ENCODE measurements at places on chromosomes 1 and 21.

- peak; percentile 57 for DNase-seq
Measured at GRCh38 chr1:183023601-183024316, 539 bp downstream of the LAMC1 start.

GRCh38 chr1:107464827-107465226 is 324.0 kb downstream of the NTNG1 start:
- no peak for DNase-seq

- peak; percentile 79 for DNase-seq
Measured at GRCh38 chr21:33325222-33326067, 675 bp downstream of the IFNAR1 start.

GRCh38 chr21:24428591-24429199 is 1178.6 kb downstream of the MRPL39 start:
- DNase-seq = peak; percentile 46

DNA sequence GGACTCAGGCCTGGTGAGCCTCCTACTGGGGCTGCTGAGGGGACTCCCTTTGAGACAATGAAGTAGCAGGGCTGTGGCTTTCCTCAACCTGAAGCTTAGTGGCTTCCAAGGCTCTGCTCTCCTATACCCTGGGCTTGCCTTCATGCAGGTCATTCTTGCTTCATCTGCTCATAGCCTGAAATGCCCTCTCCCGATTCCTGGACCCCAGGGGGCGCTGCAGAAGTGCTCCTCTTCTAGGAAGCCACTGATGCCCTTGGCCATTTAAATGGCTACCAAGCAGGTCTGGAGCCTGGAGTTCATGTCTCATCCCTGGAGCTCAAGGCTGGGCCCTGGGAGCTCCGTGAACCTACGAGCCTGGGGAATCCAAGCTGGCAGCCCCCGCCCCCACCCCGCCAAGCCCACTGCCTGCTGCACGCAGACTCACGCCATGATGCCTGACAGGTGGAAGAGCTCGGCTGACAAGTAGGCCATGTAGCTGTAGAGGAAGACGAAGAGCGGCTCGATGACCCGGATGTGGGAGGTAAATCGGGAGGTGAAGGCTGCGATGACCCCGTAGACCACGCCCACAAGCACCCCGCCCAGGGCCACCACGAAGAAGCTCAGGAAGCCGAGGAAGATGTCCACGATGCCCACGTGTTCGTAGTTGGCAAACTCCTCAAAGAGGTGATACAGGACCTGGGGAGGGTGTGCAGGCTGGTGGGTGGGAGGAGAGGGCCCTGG is 45.7 kb downstream of the SLC9A1 start:
- DNase-seq = peak; percentile 44

Data from hematopoietic multipotent progenitor cell (in vitro differentiated cells).